RKO (cell line): ENCODE measurements at places on chromosomes 3 and 15.

DNA sequence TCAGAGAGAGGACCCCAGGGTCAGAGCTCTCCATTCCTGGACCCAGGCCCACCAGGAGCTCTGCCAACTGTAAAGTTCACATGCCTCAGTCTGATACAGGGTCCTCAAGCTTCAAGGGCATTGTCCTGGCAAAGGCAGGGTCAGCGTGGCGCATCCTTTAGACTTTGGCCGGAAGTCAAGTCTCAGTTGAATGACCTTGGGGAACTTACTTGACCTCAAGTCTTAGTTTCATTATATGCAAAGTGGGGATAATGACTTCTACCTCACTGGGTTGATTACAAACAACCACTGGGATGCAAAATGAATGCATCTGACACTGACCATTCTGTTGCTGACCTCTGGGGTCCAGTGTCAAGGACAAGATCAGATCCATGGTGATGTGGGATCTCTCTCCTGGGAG is 70.6 kb upstream of the CTSH start:
- DNase-seq = no peak

GRCh38 chr3:46955801-46956259 is 20.7 kb downstream of the CCDC12 start:
- no peak for DNase-seq

DNA sequence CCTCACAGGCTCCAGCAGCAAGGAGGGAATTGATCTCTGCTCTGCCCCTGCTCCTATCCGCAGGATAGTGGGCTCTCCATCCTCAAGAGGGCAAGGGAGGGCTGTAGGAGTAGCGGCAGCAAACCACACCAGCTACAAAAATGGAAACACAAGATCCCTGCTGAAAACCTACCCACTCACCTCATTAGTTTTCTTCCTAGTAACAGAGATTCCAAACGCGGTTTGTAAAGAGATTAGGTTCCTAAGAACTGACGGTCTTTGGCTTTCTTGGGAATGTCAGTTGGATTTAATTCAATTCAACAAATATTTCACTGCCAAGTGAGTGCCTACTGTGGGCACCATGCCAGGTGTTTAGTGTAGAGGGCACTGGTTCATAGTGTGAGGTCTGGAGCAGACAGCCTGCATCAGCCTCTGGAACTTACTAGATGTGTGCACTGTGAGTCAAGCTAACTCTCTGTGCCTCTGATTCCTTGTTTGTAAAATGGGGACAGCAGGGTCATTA is 84.7 kb downstream of the MRPL46 start:
- DNase-seq = no peak

GRCh38 chr3:105369500-105370371 is 3.0 kb downstream of the ALCAM start:
- peak; percentile 92 for DNase-seq

- DNase-seq = peak; percentile 3
Measured at GRCh38 chr15:60212536-60212935, 185.2 kb downstream of the ANXA2 start.
